ENCODE measurements at places on chromosomes 2 and 18.

DNA sequence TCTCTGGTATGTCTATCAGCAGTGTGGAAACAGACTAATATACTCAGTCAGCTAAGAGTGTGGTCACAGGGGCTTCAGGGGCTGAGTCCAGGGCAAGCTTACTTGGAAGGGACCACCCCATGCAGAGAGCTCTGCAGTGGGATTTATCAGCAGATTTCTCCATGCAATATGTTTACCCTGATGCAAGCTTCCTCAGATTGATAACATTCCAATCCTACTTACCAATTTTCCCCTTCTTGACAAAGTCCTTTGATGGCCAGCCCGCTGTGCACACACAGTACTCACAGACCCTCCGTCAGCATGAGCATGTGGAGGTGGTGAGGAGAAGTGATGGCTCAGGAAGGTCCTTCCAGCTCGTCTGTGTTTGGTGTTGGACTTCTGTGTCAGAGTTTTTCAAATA, 51.8 kb downstream of the SH3RF3 start:
- DNase-seq: peak; percentile 33

DNA sequence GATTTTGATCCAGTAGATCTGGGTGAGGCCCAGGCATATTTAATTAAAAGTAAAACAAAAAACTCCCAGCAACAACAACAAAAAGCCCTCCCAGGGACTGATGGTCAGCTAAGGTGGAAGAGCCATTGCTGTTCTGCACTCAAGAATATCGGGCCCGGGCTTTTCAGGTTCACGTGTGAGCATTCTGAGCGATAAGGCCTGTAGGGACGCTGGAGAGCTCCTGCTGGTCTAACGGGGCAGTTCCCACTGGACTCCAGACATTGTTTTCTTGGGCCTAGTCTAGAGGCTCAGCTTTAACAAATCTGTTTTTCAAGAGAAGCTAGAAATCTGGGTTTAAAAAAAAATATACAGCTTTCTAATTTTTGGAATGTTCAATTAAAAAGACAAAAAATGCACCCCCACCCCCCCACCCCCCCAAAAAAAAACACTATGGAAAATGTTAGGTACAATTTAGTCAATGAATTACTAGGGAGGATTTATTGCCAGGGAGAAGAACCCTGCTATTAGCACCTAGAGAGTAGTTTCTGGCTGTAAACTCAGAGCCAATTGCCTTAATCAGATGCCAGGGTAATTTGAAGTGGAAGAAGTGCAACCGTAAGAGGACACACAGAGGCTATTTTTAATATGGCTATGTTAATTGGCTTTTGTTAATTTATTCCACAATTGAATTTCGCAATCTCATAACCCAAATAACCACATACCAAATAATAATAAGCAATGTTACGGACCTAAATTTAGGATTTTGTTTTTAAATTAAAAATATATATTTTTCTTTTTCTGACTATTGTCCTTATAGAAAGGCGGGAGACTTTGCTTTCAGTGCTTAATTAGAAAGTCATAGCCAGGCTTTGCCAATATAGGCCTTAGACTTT, 78.9 kb downstream of the MAP4K4 start:
- no peak for DNase-seq

DNA sequence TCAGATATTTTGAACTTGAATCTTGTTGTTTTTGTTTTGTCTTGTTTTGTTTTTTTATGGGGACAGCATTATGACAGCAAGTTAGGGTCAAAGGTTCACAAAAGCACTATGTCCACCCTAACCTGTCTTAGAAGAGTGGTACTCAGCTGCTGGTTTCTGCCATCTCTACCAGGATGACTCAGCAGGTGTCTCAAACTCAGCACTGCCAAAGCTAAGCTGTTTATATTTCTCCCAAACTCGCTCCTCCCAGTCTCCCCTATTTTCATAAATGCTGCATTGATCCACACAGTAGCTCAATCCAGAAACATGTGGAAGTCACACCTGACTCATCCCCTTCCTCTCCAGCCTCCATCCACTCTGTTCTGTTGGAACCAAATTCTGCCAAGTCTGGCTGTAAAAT, 134.9 kb downstream of the ZBTB7C start:
- no peak for DNase-seq

DNA sequence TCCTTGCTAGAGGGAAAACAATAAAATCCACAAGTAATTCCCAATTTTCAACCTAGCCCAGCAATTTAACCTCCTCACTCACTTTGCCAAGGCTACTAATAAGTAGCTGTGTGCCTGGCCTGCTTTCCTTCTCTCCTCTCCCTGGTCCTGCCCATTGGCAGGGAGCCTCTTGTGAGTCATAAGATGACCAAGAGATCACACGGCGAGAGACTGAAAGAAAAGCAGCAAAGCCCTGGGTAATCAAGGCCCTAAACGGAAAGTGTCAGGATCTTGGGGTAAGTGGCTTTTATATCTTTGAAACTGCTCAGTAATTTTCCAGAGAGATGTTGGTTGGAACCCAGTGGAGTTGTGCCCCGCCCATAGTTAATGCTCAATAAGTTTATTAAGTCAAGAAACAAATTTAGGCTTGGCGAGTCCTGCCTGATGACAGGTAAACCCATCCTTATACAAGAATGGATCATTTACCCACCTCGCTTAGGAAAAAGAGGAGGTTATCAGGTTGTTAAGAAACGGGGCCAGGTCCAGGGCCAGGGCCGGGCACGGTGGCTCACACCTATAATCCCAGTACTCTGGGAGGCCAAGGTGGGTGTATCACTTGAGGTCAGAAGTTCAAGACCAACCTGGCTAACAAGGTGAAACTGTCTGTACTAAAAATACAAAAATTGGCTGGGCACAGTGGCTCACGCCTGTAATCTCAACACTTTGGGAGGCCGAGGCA, 10.0 kb upstream of the ADAM17 start:
- peak; percentile 95 for DNase-seq
